ENCODE measurements at places on chromosomes 1 and 21. TPM values are rescaled to one million over a fixed set of nuclear protein-coding genes. Genes with fewer than 3 reads are reported as not detected.

DNA sequence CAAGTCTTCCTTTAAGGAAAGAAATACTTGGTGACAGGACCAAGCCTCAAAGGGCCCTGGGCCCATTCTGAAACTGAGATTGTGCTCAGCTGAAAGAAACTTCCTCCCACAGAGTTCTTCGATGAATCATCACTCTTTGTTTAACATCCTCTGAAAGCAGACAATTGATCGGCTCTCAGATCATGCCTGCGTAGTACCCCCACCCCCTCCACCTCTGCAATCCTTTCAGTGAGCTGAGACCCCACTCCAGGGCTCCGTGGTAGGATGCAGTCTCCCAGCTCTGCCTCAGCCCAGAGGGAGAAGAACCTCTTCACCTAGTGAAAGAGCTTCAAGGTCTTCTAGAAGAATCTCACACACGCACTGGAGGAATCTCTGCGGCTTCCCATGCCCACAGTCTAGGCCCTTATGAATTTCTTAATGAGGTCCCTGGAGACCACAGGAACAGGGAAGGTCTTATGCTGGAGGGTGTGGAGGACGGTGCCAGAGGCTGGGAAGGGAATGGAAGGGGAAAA, 104.9 kb upstream of the SOD1 start:
- no peak for DNase-seq

GRCh38 chr1:4627353-4627752, 27.1 kb upstream of the AJAP1 start:
- DNase-seq, result no peak

DNA sequence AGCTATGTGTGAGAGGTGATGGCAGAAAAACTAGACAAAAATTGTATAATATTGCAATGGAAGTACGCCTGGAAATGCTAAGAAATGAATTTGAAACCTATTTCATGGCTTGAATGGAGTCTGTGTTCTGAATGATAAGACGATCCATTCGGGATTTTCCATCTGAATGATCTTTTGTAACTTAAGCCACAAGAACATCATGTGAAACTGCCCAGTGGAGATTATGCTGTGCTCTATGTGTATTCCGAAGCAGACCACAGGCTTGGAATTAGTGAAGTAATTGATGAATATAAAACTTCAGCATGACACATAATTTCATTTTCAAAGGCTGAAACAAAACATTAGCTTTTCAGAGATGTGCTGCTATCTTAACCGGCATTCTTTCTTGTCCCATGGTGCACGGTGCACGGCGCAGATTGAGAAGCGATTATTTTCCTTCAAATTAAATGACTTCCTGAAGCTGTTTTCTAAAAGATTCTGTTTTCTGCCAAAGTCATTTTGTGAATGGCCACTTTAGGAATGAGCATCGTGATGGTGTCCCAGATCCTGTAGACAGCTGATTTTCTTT, 652.9 kb downstream of the PLA2G4A start:
- DNase-seq, result no peak

Gene IFNGR2
- total RNA-seq, result 67.4 TPM

DNA sequence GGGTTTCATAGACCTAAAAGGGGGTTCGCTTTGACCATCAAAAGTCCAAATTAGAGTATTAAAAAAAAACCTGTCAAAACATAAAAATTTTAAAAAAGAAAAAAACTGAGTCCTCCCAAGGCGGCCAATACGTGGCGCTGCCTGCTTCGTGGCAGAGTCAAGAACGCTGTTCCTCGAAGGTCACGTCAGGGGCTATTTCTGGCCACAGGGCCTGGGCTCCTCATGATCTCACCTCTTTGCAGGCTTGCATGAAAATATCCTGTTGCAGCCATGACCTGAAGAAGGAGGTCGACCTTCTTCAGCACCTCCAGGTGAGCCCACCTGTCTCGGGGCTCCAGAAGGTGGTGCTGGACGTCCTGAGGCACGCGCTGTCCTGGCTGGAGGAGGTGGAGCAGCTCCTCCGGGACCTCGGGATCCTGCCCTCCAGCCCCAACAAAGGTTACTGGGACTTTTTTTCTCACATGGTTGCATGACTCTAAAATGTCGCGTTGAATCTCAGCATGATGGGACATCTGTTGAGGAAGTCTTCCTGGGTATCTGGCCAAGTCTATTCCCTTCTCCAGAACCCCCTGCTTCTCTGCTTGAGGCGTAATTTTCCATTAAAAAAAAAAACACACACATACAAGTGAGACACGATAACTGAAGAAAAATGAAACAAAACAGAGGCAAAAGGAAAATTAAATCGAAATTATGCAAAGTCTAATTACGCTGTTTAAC, 80.4 kb upstream of the EFHD2 start:
- no peak for DNase-seq

- no peak for DNase-seq
Measured at GRCh38 chr1:6545276-6546112, 8.8 kb downstream of the NOL9 start.

GRCh38 chr1:29420202-29420601, 183.9 kb downstream of the PTPRU start:
- no peak for DNase-seq

DNA sequence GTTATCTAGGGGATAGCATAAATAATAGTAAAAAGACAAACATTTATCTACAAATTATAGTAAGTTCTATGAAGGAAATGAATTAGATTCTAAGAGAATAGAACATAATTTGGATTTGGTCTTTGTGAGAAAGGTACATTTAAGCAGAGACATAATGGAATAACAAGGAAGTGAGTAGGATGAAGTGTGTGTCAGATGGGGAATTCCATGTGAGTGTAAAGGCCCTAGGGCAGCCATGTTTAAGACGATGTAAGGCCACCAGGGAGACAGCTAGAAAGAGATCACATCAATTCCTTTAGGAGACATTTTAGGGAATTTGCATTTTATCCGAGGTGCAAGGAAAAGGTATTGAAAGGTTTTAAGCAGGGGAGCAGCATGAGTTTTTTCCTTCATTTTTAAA, 33.8 kb upstream of the ELAVL4 start:
- no peak for DNase-seq

DNA sequence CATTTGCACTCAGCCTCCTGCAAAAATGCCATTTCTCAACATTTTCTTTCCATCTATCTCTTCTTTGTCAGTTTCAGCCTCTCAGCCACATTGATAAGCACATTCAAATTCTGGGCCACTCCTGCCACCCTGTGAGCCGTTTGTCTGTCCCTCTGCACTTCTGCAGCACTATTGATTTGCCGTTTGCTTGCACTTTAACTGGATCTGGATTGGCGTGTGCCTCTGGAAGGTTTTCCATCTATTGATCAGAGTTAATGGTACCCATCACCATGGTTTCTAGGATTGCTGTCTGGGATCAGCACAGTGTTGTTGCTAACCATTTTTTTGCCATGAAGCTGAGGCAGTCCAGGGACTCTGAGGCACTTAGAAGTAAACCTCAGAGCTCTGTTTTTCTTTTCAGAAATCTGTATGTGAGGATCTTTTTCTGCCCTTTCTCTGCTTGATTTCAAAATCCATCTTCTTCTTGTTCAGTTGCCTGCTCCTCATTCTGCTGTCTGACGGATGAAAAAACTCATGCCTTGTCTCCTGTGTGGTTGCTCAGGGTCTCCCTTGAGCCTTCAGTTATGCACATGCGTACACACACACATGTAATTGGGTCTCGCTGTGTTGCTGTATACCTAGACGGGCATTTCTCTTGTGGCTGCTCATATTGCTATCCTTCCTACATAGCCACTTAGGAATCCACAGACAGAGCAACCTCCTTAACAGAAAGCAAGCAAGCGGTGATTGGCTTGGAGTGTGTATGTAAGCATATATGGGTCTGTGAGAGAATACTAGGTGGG, 67.9 kb downstream of the NOS1AP start:
- DNase-seq, result no peak

GRCh38 chr1:6001992-6002576, 9.9 kb upstream of the NPHP4 start:
- no peak for DNase-seq

- no peak for DNase-seq
Measured at GRCh38 chr1:181503171-181503810, 20.0 kb downstream of the CACNA1E start.

GRCh38 chr1:114720492-114720891, 3.9 kb upstream of the NRAS start:
- no peak for DNase-seq

GRCh38 chr1:201537891-201538611, 876 bp upstream of the NAV1 start:
- DNase-seq, result no peak

DNA sequence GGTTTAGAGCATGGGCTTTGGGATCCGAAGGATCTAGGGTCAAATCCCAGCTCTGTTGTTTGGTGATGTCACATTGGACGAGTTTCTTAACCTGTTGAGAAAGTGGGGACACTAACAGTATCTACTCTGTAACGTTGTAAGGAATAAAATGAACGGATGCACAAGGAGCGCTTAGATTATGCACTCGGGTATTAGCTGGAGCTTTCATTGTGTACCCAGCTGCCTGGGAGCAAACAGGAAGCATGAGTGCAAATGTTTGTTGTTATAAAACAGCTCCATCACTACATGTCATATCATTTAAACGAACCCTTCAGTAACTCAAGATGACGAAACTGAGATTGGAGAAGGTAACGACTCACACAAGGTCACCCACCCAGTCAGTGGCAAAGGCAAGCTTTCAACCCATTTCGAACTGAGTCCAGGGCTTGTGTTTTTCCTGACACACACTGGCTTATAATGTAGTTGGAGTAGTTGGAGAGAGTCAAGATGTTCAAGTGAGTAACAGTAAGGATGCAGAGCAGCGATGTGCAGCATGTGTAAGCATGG, 16.2 kb upstream of the SLC6A17 start:
- no peak for DNase-seq

DNA sequence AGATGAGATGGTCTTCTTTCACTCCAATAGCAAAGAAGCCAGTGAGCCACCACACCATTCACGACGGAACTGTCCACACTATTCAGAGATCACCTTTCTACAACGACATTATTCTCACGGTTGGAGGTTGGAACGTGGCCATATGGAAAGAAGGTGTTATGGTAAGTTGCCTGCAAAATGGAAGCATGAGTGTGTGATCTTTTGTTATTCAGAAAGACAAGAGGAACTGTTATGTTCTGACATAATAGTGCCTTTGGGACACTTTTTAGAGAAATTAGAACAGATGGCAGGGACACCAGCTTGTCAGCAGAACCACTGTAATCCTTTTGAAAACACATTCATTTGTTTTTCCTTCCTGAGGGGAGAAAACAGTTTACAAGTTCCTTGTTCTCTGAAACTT, 75.8 kb upstream of the MCOLN3 start:
- no peak for DNase-seq
